ENCODE measurements at places on chromosomes 12 and 14.

GRCh38 chr12:114001511-114002340 is 35.6 kb upstream of the RBM19 start:
- DNase-seq, result no peak

GRCh38 chr12:8493084-8493483 is 20.2 kb upstream of the CLEC4D start:
- DNase-seq, result no peak

GRCh38 chr14:76456200-76456599 is 80.3 kb downstream of the ESRRB start:
- no peak for DNase-seq

GRCh38 chr12:14716848-14717444 is 20.5 kb upstream of the GUCY2C start:
- DNase-seq, result no peak

GRCh38 chr12:76719171-76720041 is 44.5 kb upstream of the ZDHHC17 start:
- no peak for DNase-seq

- DNase-seq, result no peak
These were observed 3.8 kb upstream of the PSMC6 start for GRCh38 chr14:52703225-52703624.

- DNase-seq, result no peak
These were observed 115.7 kb downstream of the GRIP1 start for GRCh38 chr12:66563220-66563619.

DNA sequence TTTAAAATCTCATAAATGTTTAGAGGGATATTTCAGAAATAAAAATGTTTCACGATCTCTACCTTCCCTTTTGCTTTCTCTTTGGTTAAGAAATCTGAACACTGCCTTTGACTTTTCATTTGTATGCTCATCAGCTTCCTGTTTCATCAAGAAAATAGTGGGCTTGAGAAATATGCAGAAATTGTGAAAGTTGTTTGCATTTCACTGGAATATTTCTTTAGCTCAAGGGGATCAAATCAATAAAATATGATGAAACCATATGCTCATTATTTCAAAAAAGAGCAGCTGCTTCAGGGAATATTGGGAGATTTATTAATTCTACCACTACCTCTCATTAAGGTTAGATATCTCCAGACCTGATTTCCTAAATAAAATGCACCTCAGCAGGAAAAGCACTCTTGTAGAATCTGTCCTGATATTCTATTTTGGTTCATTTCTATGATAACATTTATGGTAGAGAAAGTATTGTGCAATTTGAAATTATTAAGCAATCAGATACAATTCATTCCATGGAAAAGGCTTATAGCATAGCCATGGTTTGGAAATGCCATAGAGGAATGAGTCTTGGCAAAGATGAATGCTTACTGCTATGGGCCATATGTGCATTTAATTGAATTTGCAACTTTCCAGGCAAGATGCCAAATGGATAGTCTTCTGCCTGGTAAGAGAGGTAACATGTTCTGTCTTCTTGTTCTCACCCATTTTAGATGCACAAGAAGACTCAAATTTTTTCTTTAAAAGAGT is 212.6 kb upstream of the SLC16A7 start:
- no peak for DNase-seq

DNA sequence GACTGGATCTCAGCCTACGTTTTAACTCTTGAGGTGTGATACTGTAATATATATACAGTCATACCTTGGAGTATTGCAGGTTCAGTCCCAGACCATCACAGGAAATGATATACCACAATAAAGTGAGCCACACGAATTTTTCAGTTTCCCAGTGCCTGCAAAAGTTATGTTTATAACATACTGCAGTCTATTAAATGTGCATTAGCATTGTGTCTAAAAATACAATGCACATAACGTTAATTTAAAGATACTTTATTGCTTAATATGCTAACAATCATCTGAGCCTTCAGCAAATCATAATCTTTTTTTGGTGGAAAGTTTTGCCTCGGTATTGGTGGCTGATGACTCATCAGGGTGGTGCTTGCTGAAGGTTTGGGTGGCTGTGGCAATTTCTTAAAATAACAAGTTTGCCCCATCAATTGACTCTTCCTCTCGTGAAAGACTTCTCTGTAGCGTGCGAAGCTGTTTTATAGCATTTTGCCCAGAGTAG is 18.9 kb downstream of the PYROXD1 start:
- DNase-seq, result no peak

DNA sequence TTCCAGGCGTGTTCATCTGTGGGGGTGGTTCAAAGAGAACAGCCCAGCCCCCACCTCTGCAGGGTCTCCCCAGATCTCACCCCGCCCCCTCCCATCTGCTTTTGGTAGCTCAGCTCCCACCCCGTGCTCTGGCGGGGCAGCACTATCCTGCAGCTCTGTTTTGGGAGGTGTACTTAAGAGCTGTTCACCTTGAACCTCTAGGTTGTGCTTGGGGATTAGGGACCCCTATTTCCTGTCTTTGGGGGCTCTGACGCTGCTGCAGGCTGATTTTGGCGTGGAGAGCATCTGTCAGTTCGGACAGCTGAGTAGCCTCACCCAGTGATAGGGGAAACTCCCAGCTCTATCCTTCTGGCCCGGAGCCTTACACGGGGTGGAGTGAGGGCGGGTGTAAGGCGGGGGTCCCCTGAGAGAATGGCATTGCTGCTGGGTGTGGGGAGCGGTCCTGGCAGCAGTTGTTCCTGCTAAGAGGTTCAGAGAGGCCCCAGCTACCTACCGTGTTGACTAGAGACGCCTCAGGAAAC is 765 bp downstream of the TMEM120B start:
- DNase-seq, result no peak

- no peak for DNase-seq
These were observed 64.8 kb upstream of the HIF1A start for GRCh38 chr14:61630399-61631044.

DNA sequence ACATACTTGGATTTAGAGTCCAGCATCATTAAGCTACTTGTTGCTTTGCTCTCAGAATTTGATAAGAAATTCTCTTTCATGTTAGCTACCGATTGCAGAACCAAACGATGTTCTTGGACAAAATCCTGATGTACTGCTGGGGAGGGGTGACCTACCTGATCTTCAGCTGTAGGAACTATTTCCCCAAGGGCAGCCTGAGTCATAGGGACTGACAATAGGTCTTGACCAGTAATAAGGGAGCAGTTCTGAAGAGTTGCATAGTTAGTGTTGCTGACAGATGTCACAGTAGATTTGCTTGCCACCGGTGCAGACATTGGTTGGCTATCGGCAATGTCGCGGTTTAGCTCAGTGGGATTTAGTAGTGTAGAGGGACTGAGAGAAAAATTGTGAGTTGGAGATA is 10.6 kb downstream of the SIX4 start:
- no peak for DNase-seq

DNA sequence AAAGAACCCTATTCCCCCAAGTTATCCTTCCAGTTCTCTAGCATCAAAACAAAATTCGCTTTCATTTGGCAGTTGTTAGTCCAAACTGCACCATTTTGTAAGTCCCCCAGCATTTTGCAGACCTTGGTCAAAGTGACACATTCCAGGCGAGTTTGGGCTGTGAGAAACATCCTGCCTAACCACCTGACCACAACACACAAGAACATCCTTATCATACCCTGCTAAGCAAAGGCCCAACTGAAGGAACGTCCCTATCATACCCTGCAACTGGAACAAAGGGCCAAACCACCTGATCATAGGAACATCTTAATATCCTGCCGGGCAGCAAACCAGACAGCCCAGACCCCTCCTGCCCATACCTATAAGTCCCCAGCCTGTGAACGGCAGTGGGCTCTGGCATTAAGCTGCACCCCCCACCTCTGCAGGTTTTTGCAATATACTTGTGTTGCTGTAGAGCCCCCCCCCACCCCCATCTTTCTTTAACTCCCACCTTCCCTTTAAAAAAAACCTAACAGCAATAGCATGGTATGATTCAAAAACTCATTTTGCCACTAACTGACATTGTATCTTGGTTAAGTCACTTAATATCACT is 2.7 kb downstream of the PCNX4 start:
- no peak for DNase-seq

DNA sequence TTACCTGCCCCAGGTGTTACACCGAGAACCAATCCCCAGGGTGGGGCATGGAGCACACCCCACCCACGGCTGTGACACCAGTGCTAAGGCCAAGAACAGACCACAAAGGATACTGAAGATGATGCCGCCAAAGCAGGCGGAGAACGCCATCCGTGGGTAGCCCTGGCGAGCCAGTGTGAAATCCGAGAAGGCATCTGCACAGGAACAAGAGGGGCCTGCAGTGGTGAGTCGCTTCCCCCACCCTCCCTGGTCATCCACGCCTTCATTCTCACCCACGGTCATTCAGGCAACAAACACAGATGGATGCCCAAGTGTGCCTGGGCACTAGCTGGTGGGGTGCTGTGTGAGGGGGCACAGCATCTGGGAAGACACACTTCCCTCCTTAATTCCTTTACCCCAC is 28.5 kb downstream of the SLC8B1 start:
- DNase-seq, result no peak

GRCh38 chr12:43585676-43586075 is 33.7 kb upstream of the ADAMTS20 start:
- DNase-seq, result no peak

DNA sequence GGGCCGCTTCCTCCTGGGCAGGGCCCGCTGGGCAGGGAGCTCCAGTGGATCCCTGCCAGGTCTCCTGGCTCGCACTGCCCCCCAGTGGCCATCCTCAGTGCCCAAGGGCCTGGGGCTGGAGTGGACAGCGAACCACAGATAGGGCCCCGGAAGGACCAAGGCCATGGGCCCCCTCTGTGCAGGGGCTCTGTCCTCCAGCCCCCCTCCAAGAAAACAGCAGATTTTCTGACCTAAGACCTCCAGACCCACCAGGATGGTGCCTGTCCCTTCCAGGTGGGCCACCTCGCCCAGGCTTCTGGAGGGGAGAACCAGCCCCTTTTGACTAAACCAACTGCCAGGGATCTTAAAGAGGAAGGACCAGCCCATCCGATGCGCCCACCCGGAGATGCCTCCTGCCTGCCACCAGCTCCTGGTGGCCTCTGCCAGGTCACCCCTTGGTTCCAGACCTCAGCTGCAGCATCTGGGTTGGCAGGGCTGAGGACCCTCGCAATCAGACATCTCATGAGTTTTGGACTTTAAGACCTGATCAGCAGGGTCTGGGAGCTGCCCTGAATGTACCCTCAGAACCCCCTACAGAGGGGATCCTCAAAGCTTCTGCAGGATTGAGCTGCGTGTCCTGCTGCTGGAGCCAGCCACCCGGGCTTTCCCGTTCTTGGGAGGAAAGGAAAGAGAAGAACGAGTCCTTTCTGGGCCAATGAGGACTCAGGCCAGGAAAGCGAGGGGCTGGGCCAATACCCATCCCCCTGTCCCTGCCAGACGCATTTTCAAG is 325.8 kb upstream of the DIO3 start:
- no peak for DNase-seq

DNA sequence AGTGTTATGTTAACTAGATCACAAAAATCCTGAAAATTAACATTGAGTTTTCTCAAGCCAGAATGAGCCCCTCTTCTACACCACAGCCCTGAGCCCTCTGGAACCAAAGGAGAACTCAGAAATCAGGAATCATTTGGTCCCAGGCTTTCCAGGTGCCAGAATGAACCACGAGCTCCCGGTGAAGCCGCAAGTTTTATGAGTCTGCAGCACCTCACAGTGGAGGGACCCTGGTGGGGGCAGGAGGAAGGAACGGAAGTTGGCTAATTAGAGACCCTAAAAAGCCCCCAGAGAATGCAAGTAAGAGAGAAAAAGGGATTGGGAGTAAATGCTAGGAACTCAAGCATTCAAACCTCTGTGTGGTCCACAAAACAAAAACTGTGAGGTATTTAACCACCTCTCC is 52.9 kb upstream of the BCL2L14 start:
- DNase-seq, result no peak

DNA sequence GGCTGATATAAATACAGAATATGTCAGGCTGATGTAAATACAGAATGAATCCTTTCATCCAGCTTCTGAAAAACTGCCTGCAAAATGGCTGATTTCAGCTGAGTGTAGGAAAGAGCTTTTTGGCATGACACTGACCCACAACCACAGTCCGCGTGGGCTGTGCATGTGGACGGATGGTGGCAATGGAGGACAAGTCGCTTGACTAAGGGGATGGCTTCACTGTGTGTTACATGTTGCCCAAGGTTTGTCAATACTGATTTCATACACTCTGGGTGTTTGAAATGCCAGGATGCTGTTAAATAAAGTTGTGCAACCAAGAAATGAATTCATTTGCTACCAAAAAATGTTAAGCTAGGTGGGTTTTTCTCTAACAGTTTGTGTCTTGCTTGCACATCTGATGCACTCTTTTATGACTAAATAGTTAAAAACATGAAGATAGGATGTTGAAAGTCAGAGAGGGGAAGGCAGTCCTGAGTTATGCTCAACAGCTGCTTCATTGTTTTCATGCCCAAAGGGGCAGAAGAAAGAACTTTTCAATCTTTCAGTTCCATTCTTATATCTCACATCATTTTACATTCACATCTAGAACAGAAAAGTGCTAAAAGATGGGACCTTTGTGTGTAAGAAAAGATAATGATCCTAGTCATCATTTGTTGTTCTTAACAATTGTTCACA is 36.5 kb upstream of the OVCH1 start:
- no peak for DNase-seq

DNA sequence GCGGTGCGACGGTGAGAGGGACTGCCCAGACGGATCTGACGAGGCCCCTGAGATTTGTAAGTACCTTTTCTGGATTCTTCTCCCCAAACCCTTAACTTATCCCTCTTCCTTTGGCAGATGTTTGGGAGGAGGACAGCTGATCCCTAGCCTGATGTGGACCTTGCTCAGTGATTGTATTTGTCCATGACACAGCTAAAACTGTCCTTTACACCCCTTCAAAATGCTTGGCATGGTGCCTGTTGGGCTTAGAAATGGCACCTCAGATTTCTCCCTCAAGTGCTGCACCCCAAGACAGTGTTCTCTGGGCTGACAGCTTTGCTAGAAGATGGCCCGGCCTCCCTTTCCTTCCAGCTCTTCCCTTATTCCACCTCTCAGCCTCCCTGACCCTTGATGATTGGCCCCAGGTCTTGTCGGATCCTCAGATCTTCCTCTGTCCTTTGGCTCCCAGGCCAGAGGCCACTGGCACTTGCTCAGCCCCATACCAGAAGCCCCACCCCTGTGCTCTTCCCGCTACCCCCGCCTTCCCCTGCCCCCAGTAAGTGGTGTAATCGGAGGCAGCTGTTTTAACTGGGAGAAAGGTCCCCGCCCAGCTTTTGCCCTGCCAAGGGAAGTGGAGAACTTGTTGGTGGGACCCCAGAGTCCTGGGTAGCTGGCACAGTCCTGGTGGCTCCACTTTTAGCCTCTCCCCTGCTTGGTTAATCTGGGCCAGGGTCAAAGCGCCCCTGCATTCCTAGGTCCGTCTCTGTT is 8.7 kb downstream of the LRP1-AS start:
- no peak for DNase-seq

GRCh38 chr14:24700511-24700910 is 66.5 kb upstream of the GZMB start:
- no peak for DNase-seq

All from activated CD8-positive, alpha-beta memory T cell treated with anti-CD3 and anti-CD28 coated beads for 48 hours (primary cell).